ENCODE measurements at places on chromosomes 12 and 14. TPM values are rescaled to one million over a fixed set of nuclear protein-coding genes. Genes with fewer than 3 reads are reported as not detected.

The PAX9 gene
- total RNA-seq, result not detected

DNA sequence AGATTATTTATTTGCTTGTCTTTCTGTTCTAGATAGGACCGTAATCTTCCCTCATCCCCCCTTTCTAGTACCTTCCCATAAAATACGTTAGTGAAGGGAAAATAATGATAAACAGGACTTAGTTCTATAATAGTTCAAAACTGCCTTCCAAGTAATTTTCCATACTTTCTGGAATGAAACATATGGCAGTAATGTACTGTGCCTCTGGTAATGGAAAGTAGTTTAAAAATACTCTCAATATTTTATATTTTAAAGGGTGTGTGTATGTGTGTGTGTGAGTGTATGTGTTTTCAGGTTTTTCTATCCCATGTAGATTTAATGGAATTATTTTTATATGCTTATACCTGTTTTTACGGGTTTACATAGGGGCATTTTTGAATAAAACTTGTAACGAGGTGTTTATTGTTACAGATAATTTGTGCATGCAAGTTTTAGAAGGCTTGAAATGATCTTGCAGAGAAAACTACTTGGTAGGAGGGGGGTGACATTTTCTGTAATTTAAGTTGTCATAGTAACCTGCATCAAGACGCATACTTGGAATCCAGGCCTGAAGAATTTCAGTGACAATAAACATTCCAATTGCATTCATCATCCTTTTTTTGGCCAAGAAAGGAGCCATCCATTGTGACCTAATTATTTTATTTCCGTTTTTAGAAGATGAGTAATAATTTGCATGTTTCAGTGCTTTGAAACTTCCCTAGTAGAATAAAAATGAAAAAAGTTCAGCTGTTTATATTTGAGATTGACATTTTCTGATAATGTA, 38.9 kb downstream of the RASSF8 start:
- no peaks in the 10 kb centered on the region for H3K36me3 ChIP-seq
- no peaks in the 10 kb centered on the region for H3K27me3 ChIP-seq
- no peak for DNase-seq
- H3K4me1 ChIP-seq, result no peaks in the 10 kb centered on the region

DNA sequence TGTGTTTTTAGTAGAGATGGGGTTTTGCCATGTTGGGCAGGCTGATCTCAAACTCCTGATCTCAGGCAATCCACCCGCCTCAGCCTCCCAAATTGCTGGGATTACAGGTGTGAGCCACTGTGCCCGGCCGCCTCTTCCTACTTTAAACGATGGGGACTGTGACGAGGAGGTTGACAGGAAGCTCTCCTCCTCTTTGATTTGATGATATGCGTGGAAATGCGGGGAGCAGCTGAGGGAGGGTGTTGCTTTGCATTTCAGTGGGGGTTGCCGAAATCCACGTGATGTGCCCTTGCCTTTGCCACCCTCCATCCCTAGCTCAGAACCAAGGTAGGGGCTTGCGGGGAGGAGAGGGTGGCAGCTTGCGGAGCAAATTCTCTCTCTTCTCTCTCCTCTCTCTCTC, 189.6 kb downstream of the AACS start:
- H3K27ac ChIP-seq, result no peak overlapping the region
- DNase-seq, result no peak
- no peaks in the 10 kb centered on the region for H3K36me3 ChIP-seq
- no peak overlapping the region for H3K4me3 ChIP-seq

- H3K4me3 ChIP-seq, result no peak overlapping the region
- no peak for DNase-seq
- H3K36me3 ChIP-seq, result peaks cover 5% of the 10 kb centered on the region
- H3K27me3 ChIP-seq, result no peaks in the 10 kb centered on the region
- no peaks in the 10 kb centered on the region for H3K4me1 ChIP-seq
- H3K27ac ChIP-seq, result no peak overlapping the region
These were observed 20.4 kb downstream of the ENTPD5 start for GRCh38 chr14:73998726-73999125.

GRCh38 chr14:83975841-83976770, 1553.8 kb upstream of the FLRT2 start:
- H3K27ac ChIP-seq, result no peak overlapping the region
- no peaks in the 10 kb centered on the region for H3K27me3 ChIP-seq
- DNase-seq, result no peak
- no peak overlapping the region for H3K4me3 ChIP-seq
- no peaks in the 10 kb centered on the region for H3K4me1 ChIP-seq

The ZBTB39 gene
- 10.0 TPM for total RNA-seq

DNA sequence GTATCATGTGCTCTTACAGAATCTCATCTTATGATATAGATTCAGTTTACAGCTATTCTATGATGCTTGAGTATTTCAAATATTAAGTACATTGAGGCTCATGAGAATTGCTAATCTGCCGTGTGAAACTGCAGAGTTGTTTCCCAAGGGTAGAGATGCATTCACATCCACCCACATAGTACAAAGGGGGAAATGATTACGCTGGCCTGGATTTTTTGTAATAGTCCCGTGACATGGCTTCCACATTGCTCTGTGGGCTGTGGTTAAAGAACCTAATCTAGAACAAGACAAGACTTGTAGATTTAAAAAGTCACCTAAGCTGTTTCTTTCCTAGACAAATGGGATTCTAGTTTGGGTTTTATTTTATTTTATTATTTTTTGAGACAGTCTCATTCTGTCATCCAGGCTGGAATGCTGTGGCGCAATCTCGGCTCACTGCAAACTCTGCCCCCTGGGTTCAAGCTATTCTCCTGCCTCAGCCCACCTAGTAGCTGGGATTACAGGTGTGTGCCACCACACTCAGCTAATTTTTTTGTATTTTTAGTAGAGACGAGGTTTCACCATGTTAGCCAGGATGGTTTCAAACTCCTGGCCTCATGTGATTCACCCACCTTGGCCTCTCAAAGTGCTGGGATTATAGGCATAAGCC, 13.0 kb upstream of the RIOX1 start:
- H3K4me3 ChIP-seq, result no peak overlapping the region
- DNase-seq, result no peak
- no peaks in the 10 kb centered on the region for H3K4me1 ChIP-seq
- no peak overlapping the region for H3K27ac ChIP-seq
- H3K36me3 ChIP-seq, result no peaks in the 10 kb centered on the region
- no peaks in the 10 kb centered on the region for H3K27me3 ChIP-seq

The TAS2R7 gene
- total RNA-seq, result not detected

The PTPRQ gene
- total RNA-seq, result not detected

GRCh38 chr12:132559652-132560363, 50.6 kb downstream of the LRCOL1 start:
- no peaks in the 10 kb centered on the region for H3K36me3 ChIP-seq
- no peak for DNase-seq
- no peak overlapping the region for H3K4me3 ChIP-seq
- peaks cover 5% of the 10 kb centered on the region for H3K4me1 ChIP-seq
- no peaks in the 10 kb centered on the region for H3K27me3 ChIP-seq
- no peak overlapping the region for H3K27ac ChIP-seq

The SLC2A13 gene
- 0.29 TPM for total RNA-seq

The GPATCH2L gene
- total RNA-seq, result 71.8 TPM

All from Karpas-422 (cell line).